ENCODE measurements at places on chromosomes 13 and 19.

DNA sequence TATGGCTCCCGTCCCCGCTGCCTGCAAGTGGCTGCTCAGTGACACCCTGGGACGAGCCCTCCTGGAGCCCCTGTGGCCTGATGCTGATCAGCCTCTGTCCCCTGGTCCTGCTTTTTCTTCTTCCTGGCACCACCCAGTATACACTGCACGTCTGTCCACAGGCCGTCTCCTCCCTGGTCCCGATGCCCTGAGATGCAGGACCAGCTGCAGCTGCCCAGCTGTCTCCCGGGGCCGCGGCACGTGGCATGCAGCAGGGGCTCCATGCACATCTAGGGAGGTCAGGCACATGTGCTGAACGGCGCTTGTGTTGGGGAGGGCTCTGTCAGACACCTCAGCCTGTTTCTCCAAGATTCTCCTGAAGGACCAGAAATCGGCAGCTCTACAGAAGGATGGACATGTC lies 30.2 kb downstream of the ZFR2 start:
- DNase-seq = no peak

DNA sequence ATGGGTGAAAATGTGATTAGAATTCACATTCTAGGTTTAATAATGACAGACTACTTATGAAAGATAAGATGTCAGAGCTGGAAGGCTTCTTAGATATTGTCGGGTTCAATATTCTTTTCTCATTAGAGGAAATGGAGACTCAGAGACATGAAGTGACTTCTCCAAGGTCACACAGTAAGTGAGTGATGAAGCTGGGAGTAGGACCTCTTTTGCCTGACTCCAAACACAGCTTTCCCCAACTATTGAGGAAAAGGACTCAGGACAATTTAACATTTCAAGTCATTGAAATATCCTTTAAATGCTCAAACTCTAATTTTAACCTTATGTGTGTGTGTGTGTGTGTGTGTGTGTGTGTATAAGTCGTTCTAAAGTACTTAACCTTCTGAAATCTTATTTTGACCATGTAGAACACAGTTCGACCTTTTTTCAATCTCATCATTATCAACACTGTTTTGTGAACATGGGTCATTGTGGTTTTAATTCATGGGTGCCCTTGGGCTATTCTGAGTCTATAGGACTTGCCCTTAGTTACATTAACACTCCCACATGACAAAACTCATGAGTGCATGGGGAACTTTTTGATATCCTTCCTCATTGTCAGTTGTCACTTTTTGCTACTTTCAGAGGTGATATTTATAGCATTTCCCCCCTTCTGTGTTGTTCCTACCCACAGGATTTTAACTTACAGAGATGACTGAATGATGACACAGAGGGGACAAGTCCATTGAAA lies 53.0 kb downstream of the LRCH1 start:
- peak; percentile 33 for DNase-seq

DNA sequence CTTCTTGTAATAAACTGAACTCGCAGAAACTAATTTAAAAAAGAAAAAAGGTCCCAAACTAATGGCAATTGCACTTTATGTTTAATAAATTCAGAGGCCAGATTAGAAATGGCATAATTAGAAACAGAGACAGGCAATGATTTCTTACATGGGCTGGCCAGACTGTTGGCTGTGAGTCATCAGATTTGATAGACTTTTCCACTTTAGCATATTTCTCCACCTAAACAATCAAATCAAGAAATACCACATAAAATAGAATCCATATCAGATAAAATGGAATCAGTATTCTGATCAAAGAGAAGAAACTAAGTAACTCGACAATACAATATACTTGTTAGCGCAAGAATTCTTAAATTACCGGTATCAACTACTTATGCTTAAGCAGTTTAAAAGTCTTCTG lies 29.0 kb downstream of the EXOSC8 start:
- DNase-seq = no peak

- DNase-seq = no peak
Observed at GRCh38 chr13:80047406-80047805, 293.5 kb downstream of the SPRY2 start.

DNA sequence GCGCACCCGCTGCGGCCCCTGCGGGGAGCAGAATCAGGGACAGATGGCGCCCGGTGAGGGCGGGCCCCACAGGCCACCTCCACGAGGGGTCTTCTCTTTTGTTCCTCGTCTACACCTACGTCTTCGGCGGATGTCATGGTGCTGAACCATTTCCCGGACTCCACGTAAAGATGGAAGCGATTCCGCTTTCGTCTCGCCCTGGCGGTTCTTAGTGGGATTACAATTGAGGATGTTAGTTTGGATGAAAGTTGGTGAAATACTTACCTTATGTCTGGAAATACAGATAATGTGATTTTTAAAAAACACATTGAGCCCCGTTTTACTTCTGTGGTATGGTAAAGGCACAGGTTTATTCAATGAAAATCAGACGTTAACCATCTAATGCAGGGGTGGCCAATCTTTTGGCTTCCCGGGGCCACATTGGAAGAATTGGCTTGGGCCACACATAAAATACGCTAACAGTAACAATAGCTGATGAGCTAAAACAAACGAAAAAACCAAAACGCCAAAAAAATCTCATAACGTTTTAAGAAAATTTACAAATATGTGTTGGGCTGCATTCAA lies 1.4 kb upstream of the ZMYM5 start:
- DNase-seq = peak; percentile 82

GRCh38 chr19:9836021-9836420 lies 903 bp downstream of the PIN1 start:
- peak; percentile 67 for DNase-seq

- no peak for DNase-seq
Observed at GRCh38 chr13:80563439-80563838, 222.5 kb upstream of the SPRY2 start.

DNA sequence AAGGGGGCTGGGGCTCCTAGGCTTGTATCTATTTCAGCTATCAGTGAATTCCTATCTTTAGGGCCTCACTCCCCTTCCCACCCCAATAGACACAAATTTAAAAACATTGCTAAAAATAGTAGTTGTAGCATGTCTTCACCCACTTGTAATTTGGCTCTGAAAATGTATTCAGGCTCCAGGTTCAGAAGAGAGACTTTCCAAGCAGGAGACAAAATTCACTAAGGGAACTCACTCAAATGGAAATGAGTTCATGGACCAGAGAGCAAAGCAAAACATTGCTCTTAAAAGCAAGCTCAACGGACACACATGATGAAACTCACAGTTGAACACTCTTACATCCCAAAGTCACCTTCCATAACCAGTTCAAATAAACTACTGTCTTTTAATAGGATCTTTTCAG lies 36.8 kb downstream of the PHF11 start:
- no peak for DNase-seq

DNA sequence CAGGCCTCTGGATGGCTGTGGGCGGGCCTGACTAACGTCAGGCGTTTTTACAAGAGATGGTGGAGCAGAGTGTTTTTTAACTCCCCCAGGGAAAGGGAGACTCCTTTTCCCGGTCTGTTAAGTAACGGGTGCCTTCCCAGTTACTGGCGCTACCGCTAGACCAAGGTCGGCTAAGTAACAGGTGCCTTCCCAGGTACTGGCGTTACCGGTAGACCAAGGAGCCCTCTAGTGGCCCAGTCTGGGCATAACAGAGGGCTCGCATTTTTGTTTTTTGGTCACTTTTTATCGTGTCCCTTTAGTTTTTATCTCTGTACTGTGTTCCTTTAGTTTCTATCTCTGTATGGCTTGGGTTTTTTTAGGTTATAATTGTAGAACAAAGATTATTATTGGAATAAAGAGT lies 10.0 kb downstream of the ZNF383 start:
- DNase-seq = peak; percentile 27

DNA sequence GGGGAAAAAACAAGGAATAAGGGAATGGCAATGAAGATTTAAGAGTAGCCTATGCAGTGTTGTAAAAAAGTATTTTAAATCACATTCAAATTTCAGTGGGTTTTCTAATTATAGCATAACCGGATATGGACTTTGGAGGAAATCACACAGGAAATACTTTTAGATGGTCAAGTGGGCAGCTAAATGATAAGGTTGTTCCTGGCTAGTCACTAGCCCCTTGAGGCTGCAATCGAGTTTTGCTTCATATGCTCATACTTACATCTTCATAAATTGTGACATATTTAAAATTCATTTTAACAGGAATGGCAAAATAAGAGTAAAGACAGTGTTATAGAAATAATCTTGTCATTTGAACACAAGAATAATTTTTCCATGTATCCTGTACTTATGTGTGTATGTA lies 88.9 kb downstream of the WDFY2 start:
- DNase-seq = no peak

- no peak for DNase-seq
Observed at GRCh38 chr13:44374348-44374712, 706 bp downstream of the SERP2 start.

DNA sequence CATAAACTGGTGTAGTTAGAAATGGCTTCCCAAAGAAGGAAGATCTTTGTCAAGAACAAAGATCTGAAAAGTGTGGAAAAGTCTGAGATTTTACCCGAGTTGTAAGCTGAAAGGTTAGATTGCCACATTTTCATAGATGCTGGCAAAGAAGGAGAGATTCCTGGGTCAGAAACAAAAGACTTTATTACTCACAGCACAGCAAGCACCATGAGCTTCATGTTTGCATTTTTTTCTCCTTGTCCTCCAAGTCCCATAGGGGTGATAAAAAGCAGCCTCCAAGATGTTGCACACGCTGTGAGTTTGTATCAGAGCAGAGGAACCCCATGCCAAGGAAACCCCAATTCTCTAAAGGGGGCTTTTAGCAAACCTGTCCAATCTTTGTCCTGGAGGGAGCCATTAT lies 29.3 kb downstream of the MZT1 start:
- no peak for DNase-seq

DNA sequence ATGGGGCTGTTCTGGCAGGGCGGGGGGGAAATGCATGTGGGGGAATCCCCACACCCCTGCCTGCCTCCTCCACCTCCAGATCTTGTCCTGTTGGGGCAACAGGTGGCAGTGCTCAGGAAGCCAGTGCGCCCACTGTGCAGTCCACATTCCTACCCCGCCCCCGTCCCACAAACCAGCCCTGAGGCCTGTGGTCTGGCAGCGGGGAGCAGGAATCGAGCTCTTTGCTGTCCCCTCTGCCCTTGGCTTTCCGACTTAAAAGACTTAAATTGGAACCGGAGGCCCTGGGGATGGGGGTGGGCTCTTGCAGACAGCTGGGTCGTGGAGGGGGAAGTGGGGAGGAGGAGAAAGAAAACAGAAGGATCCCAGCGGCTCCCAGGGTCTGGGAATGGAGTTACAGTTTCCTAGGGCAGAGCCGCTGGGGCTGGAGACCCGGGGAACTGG lies 4.3 kb downstream of the NANOS3 start:
- no peak for DNase-seq

DNA sequence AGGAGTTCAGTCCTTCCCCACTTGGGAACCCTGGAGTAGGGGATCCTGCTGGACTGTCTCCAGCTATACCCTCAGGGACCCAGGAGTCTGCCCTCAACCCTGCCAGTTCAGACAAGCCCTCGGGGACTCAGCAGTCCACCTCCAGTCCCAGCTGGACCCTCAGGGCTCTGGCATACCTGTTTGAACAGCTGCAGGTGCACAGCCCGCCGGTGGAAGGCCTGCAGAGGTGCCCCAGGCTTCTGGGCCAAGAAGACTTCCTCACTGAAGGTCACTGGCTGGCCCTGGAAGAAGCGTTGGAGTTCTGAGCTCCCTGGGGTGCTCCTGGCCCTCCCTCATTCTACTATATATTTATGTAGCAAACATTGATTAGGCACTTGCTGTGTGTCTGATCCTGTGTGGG lies 8.6 kb downstream of the CRB3 start:
- no peak for DNase-seq

DNA sequence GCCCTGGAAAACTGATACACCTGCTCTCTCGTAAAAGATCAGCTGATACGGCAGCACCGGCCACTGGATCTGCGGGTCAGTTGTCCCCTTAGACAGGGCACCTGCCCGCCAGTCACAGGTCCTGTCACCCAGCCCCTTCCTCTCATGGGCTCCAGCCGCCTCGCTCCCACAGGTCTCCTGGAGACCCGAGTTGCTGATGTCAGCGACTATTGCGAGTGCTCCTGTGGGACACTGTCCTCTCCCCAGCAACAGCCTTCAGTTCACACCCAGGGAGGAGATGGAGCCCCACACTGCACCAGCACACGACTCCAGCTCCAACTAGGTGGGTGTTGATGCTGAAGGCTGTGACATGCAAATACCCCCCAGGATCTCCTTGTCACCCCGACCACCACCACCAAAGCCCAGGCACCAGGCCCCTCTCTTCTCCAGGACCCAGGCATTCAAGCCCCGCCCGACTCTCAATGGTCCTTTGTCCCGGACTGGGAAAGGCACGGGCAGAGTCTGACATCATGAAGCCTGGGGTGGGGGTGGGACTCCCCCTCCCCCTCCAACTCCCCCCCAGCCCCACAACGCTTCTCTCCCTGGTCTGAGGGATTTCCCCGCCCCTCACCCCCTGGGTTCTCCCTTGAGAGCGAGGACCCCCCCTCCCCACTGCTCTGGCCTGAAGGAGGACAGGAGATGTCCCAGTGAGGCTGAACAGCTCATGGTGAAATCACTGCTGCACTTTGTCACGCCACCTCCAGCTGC lies 1.4 kb upstream of the MAG start:
- DNase-seq = no peak

- peak; percentile 68 for DNase-seq
Observed at GRCh38 chr13:30576528-30576927, 41.2 kb upstream of the USPL1 start.

DNA sequence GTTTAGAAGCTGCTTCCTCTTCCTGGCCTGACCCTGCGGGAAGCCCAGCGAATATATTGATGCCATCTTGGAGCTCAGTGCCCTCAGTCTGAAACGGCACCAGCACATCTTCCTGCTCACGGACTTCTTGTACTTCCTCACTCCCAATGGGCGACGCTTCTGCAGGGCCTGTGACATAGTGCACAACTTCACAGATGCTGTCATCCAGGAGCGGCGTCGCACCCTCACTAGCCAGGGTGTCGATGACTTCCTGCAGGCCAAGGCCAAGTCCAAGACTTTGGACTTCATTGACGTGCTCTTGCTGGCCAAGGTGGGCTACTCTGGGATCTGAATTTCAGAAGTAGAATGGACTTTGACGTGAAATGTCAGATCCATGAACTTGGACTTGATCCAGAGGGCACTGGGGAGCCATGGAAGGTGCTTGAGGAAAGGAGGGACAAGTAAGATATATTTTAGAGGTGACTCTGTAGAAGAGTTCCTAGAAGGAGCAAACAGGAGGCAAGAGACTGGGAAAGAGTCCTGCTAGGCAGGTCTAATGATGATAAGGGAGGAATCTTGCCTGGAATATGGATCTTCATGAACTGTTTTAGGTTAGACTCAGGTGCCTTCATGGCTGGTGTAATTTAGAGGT lies 38.4 kb upstream of the CYP4F8 start:
- DNase-seq = no peak

GRCh38 chr19:54928299-54928698 lies 19.0 kb downstream of the NLRP7 start:
- DNase-seq = peak; percentile 17

- peak; percentile 30 for DNase-seq
Observed at GRCh38 chr19:47310819-47311218, 1.2 kb downstream of the C5AR1 start.
